ENCODE measurements at places on chromosomes 12 and 14. TPM values are rescaled to one million over a fixed set of nuclear protein-coding genes. Genes with fewer than 3 reads are reported as not detected.

The RND1 gene
- total RNA-seq: 1.2 TPM

The RNASE2 gene
- not detected for total RNA-seq

GRCh38 chr12:1635301-1636095 lies 6.5 kb downstream of the WNT5B start:
- no peaks in the 10 kb centered on the region for H3K27me3 ChIP-seq
- H3K4me3 ChIP-seq: no peak overlapping the region
- H3K27ac ChIP-seq: no peak overlapping the region
- H3K4me1 ChIP-seq: peaks cover under 1% of the 10 kb centered on the region

- H3K4me1 ChIP-seq: peaks cover 31% of the 10 kb centered on the region
- peak overlapping the region; percentile 75 for H3K4me3 ChIP-seq
- peaks cover 5% of the 10 kb centered on the region for H3K36me3 ChIP-seq
- H3K27ac ChIP-seq: peak overlapping the region; percentile 93
Observed at GRCh38 chr14:77031759-77032490, 3.4 kb upstream of the IRF2BPL start.

DNA sequence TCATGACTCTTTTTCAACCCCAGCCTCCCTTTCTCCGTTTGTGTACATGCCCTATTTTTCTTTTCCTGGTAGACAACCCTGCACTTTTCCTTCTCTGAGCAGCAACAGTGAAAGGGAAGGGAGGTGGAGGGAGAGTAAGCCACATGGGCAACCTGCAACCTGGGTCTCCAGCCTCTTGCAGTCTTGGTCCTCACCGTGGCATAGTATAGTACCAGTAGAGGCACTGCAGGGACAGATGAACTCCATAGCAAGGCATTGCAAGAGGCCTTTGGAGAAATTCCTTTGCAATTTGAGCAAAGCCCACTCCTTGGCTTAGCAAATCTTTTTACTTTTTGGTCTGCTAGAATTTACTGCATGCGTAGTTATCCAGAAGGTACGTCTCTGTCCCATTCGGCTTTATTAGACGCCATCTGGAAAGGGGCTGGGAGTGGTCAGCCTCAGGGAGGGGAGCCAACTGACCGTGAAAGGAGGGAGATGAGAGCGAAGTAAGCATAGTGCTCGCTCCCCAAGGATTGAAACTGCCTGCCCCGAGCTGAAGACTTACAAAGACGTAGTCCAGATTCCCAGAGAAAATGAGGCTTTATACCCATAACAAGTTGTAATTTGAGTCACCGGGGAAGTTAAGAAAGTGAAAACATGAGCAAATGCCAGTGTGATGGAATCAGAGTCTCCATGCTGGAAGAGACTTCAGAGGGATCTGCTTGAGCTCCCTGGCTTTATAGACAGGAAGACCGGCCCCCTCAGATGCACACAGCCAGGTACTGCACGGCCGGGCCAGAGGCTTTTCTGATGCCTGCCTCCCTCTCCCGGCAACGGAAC lies 332.0 kb downstream of the CACNA1C start:
- H3K27ac ChIP-seq: no peak overlapping the region
- no peaks in the 10 kb centered on the region for H3K36me3 ChIP-seq
- no peak overlapping the region for H3K4me3 ChIP-seq
- H3K27me3 ChIP-seq: no peaks in the 10 kb centered on the region
- DNase-seq: no peak

DNA sequence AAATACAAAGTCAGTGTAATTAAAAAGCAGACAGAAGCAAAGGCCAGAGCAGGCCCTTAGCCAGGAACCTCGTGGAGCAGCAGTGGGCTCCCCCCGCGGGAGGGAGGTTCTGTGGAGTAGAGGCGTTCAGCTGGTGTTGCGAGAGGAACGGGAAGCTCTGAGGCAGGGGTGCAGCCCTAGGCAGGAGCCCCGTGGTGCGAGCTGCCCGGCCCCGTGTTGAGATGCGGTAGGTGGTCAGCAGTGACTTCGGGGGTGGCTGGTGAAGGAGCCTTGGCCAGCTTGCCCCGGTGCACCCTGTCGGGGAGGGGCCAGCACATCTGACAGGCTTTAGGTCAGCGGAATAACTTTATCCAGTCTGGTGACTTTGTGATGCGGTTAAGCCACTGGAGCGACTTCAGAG lies 46.2 kb downstream of the SFSWAP start:
- no peaks in the 10 kb centered on the region for H3K4me1 ChIP-seq
- H3K27ac ChIP-seq: no peak overlapping the region
- DNase-seq: no peak
- no peaks in the 10 kb centered on the region for H3K27me3 ChIP-seq
